ENCODE measurements at places on chromosomes 11 and 22. TPM values are rescaled to one million over a fixed set of nuclear protein-coding genes. Genes with fewer than 3 reads are reported as not detected.

PDE3B gene
- total RNA-seq, result 1.8 TPM

ART1 gene
- total RNA-seq, result not detected

OR10D3 gene
- not detected for total RNA-seq

TSSK2 gene
- total RNA-seq, result not detected

OR52E4 gene
- total RNA-seq, result not detected

C22orf42 gene
- total RNA-seq, result not detected

RPL3 gene
- total RNA-seq, result 1,798 TPM

NXPE1 gene
- total RNA-seq, result not detected

MMP27 gene
- not detected for total RNA-seq

FGF4 gene
- not detected for total RNA-seq

MS4A15 gene
- not detected for total RNA-seq
